Epithelial cell of proximal tubule (primary cell): ENCODE measurements at places on chromosomes 4 and X. TPM values are rescaled to one million over a fixed set of nuclear protein-coding genes. Genes with fewer than 3 reads are reported as not detected.

The ANKRD17 gene
- total RNA-seq, result 25.4 and 33.3 TPM in 2 replicates

The CHST7 gene
- 6.1 and 8.0 TPM in 2 replicates for total RNA-seq

The TCEAL7 gene
- 16.0 and 25.4 TPM in 2 replicates for total RNA-seq

The PNMA6F gene
- not detected in 2 replicates for total RNA-seq

The F11 gene
- total RNA-seq, result not detected in 2 replicates
